ENCODE measurements at places on chromosomes 7 and 10. TPM values are rescaled to one million over a fixed set of nuclear protein-coding genes. Genes with fewer than 3 reads are reported as not detected.

SPACDR gene
- 1.7 TPM for total RNA-seq

GIMAP5 gene
- 31.9 TPM for total RNA-seq

JCAD gene
- 101 TPM for total RNA-seq

GRCh38 chr7:41207141-41207540 is 495.7 kb downstream of the INHBA start:
- no peak overlapping the region for H3K4me3 ChIP-seq
- DNase-seq, result no peak
- H3K27me3 ChIP-seq, result no peaks in the 10 kb centered on the region
- H3K4me1 ChIP-seq, result no peaks in the 10 kb centered on the region
- H3K27ac ChIP-seq, result no peak overlapping the region
- no peaks in the 10 kb centered on the region for H3K36me3 ChIP-seq

GRCh38 chr10:131902691-131903090 is 1.9 kb downstream of the PPP2R2D start:
- H3K4me1 ChIP-seq, result peaks cover 52% of the 10 kb centered on the region
- peaks cover 11% of the 10 kb centered on the region for H3K27me3 ChIP-seq
- H3K4me3 ChIP-seq, result peak overlapping the region; percentile 85

DNA sequence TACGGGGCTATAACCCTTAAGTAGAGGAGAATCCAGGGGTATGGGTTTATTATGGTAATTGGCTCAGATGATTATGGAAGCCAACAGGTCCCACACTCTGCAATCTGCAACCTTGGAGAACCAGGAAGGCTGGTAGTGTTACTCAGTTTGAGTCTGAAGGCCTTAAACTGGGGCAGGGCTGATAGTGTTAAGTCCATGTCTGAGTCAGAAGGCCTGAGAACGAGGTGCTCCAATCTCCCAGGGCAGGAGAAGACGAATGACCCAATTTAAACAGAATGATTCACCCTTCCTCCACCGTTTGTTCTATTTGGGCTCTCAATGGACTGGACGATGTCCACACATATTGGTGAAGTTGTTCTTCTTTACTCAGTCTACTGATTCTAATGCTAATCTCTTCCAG is 244.5 kb upstream of the PTER start:
- H3K4me3 ChIP-seq, result no peak overlapping the region
- no peak overlapping the region for H3K27ac ChIP-seq
- H3K36me3 ChIP-seq, result no peaks in the 10 kb centered on the region

- DNase-seq, result no peak
- peaks cover 57% of the 10 kb centered on the region for H3K4me1 ChIP-seq
- no peak overlapping the region for H3K27ac ChIP-seq
- no peak overlapping the region for H3K4me3 ChIP-seq
- H3K27me3 ChIP-seq, result no peaks in the 10 kb centered on the region
These were observed 38.3 kb downstream of the WAC start for GRCh38 chr10:28571265-28571664.

DNA sequence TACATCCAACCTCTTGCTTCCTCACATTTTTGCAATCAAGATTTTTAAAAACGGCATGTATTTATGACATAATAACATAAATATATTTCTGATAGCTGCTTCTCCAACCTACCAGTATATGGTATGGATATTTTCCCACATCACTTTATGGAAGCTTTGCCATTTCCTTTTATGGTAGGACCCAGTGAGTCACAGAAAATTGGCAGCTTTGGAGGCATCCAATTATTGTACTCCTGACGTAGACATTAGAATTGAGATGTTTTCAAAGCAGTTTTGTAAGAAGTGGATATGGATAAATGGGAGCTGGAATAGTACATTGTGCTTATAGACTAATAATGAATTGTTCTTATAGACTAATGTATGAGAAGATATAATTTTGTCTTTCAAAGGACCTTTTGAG is 23.8 kb upstream of the BICC1 start:
- DNase-seq, result no peak
- no peak overlapping the region for H3K27ac ChIP-seq
- no peak overlapping the region for H3K4me3 ChIP-seq
- H3K27me3 ChIP-seq, result no peaks in the 10 kb centered on the region
- H3K4me1 ChIP-seq, result no peaks in the 10 kb centered on the region
- H3K36me3 ChIP-seq, result no peaks in the 10 kb centered on the region
